ENCODE measurements at places on chromosomes 1 and 21.

DNA sequence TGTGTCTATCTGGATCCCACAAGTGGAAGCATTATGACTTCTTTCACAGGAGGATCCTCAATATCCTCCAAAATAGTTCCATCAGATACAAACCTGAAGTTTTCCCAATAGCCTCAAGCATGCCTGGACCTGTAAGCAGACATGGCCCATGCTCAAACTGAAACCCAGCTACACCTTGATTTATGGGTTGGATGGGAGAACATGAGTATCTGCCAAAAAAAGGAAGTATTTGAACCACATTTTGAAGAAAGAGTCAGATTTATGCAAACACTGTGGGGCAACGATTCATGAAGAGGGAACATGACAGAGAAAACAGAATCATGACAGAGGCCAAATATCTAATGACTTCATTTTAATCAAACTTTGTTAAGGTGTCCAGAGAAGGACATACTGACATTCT is 351.0 kb upstream of the NFIA start:
- DNase-seq: no peak

DNA sequence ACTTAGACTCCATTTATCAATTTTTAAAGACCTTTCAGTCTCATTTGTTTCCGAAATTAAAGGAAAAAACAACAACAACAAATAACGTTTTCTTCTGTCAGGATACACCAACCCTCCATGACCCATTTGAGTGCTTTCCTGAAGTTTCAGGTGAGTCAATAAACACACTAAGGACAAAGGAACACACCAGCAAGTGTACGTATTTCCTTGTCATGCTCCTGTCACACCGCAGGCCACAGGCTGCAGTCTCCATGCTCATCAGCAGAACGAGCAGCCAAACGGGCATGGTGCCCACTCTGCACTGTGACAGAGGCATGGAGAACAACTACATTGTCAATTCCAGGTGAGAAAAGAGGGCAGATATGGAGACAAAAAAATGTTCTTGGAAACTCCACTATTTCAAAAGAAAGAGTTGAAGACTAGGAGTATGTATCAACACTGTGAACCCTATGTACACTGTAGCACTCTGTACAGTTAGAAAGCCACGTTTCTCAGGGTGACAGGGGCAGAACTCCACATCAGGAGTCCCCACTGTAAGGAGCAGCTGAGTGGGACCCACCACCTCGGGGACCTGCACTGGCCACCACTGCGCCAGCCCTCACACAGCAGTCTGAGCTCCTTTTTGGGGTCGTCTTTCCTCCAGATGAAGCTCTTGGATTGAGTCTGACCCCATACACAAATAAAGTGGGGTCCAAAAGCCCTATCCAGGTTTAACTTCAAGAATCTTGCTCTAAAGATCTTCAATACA is 2.6 kb downstream of the PTTG1IP start:
- no peak for DNase-seq

DNA sequence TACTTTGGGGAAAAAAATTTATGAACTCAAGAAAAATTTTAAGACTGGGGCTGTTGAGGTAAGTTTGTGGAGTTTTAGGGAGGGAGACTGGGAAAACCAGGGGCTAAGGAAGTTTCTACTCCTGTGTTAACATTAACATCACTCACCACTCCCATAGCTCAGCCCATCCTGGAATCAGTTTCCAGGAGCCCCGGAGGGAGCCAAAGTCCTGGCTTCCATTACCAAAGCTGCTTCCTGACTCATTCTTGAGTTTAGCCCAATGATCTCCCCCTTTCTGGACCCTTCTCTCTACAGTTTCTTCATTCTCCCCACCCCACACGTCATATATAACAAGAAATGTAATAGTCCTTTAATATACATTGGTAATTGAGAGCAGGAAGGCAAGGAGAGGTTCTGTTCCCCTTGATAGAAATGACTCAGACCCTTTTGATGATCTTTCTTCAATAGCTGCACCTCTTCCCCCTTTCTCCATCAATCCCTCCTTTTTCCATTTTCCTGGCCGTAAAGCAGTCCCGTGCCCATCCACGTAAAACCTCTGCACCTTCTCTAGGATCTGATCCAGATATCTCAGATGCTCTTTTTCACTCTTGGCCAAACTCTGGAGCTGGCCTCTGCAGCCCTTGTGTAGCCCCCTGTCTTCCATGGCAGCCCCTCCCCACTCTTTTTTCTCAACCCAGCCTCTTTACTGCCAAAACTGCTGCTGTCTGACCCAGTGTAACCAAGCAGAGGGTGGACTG is 4.6 kb upstream of the PIAS3 start:
- no peak for DNase-seq

GRCh38 chr1:114369930-114370329 is 141.1 kb downstream of the TRIM33 start:
- no peak for DNase-seq

GRCh38 chr21:23522751-23523150 is 2084.5 kb downstream of the MRPL39 start:
- no peak for DNase-seq
